ENCODE measurements at places on chromosomes 13 and 19.

DNA sequence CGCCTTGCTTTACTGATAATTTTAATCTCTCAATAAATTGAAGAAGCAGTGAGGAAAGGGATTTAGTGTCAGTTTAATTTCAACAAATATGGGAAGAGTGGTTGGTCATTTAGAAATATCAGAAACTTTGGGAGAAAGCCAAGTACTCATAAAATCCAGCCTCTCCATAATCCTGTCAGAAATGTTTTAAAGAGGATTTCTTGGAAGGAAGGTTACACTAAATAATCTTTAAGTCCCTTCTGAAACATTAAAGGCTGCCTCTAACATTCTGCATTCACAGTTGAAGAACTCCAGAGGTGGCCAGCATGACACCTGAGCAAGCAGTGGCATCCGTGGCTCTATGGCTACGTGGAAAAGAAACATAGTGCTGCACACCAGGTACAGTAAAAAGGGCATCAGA, 378.5 kb downstream of the ENOX1 start:
- no peaks in the 10 kb centered on the region for H3K36me3 ChIP-seq
- no peak overlapping the region for H3K4me3 ChIP-seq
- no peaks in the 10 kb centered on the region for H3K4me1 ChIP-seq
- no peak overlapping the region for H3K27ac ChIP-seq

GRCh38 chr13:67650471-67650870, 420.3 kb upstream of the PCDH9 start:
- no peak overlapping the region for H3K4me3 ChIP-seq
- H3K27ac ChIP-seq, result no peak overlapping the region
- DNase-seq, result no peak
- no peaks in the 10 kb centered on the region for H3K36me3 ChIP-seq
- H3K27me3 ChIP-seq, result no peaks in the 10 kb centered on the region

- H3K4me1 ChIP-seq, result peaks cover 14% of the 10 kb centered on the region
- peak overlapping the region; percentile 74 for H3K27ac ChIP-seq
- no peak for DNase-seq
- H3K36me3 ChIP-seq, result peaks cover 16% of the 10 kb centered on the region
- no peaks in the 10 kb centered on the region for H3K27me3 ChIP-seq
Measured at GRCh38 chr19:9834307-9834725, 802 bp upstream of the PIN1 start.

DNA sequence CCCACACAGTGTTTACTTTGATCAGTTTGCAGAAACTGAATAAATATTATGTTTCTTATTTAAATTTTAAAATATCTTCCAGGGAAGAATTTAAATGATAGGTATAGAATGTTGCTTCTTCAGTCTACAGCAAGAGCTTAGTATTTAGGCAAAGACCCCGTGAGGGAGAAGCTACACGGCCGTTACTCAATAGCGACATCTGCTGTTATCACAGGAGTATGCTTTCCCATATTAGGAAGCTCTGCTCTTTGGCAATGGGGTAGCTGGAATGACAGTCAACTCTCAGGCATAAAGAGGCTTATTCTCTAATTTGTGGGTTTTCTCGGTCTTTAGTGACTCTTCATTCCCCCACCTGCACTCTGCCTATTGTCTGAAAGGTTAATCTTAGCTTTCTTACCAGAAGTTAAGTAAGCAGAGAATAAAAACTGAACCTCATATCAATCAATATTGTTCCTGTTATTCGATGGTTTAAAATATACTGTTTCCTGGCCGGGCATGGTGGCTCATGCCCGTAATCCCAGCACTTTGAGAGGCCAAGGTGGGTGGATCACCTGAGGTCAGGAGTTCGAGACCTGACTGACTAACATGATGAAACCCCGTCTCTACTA, 13.2 kb upstream of the LHFPL6 start:
- DNase-seq, result peak; percentile 44
- H3K4me3 ChIP-seq, result no peak overlapping the region
- H3K27ac ChIP-seq, result no peak overlapping the region
- H3K4me1 ChIP-seq, result no peaks in the 10 kb centered on the region
- H3K36me3 ChIP-seq, result no peaks in the 10 kb centered on the region
- no peaks in the 10 kb centered on the region for H3K27me3 ChIP-seq

- H3K27ac ChIP-seq, result no peak overlapping the region
- H3K36me3 ChIP-seq, result peaks cover 25% of the 10 kb centered on the region
- DNase-seq, result no peak
- H3K27me3 ChIP-seq, result no peaks in the 10 kb centered on the region
- no peak overlapping the region for H3K4me3 ChIP-seq
Measured at GRCh38 chr19:7641290-7642276, 4.7 kb downstream of the STXBP2 start.

DNA sequence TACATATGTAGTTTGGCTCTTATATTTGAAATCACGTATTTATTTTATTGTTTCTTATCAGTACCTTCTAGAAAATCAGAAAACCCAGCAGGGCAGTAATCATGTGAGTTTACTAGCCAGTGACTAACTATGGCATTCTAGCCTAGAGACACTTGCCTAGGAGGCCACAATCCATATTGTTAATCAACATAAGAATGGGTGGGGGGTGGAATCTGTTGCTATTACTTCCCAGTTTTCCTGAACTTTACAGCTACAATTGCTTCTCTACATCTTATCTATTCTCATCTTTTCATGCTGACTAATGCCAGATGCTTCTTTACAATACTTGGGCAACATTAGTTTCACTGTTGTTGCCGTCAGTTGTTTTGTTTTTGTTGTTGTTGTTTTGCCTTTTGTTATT, 18.7 kb upstream of the ATXN8OS start:
- H3K27me3 ChIP-seq, result no peaks in the 10 kb centered on the region
- no peaks in the 10 kb centered on the region for H3K36me3 ChIP-seq
- H3K4me1 ChIP-seq, result no peaks in the 10 kb centered on the region
- H3K4me3 ChIP-seq, result no peak overlapping the region
- H3K27ac ChIP-seq, result no peak overlapping the region
- DNase-seq, result no peak

DNA sequence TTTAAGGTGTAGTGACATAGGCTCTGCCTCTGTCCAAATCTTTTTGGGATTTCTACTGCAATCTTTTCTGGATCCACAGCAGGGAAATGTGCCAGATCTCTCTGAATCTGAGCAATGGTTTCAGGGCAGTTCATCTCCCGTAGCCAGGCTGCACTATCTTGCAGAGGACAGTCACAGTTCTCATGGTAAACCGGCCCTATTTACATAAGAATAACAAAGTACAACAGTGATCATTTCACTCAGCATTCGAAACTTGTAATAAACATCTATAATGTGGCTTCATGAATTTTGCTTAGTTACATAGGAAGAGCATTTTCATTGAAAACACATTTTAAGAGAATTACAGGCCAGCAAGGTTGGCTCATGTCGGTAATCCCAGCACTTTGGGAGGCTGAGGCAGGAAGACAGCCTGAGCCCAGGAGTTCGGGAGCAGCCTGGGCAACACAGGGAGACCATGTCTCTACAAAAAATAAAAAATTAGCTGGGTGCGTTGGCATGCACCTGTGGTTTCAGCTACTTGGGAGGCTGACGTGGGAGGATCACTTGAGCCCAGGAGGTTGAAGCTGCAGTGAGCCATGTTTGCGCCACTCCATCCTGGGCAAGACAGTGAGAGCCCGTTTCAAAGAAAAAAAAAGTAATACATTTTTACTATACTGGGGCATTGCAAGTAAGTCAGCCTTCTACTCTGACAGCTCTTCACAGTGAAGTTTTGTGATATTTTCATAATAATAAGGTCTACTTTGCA, 5.0 kb downstream of the POGLUT2 start:
- no peak for DNase-seq
- H3K27ac ChIP-seq, result no peak overlapping the region
- peaks cover 6% of the 10 kb centered on the region for H3K4me1 ChIP-seq
- H3K36me3 ChIP-seq, result no peaks in the 10 kb centered on the region
- H3K4me3 ChIP-seq, result no peak overlapping the region

DNA sequence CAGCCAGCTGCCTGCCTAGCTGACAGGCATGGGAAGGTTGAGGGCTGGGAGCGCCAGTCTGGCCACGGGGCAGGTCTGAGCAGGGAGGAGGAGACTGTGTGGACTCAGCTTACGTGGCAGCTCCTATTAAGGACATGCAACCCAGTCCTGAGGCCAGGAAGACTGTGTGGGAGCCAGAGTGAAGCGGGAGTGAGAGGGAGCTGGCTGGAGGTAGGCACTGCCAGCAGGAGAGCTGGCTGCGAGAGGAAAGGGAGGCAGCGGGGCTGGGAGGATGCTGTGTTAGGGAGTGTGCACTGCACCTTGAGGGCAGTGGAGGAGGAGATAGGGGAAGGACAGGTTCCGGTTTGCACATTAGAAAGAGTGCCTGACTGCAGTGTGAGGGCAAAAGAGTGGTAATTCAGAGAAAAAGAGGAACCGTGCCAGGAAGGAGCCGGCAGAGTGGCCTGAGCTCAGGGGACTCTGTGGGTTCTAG, 99.2 kb downstream of the SLC7A1 start:
- DNase-seq, result no peak
- no peaks in the 10 kb centered on the region for H3K36me3 ChIP-seq
- no peaks in the 10 kb centered on the region for H3K4me1 ChIP-seq
- no peak overlapping the region for H3K27ac ChIP-seq
- no peak overlapping the region for H3K4me3 ChIP-seq
- H3K27me3 ChIP-seq, result no peaks in the 10 kb centered on the region

DNA sequence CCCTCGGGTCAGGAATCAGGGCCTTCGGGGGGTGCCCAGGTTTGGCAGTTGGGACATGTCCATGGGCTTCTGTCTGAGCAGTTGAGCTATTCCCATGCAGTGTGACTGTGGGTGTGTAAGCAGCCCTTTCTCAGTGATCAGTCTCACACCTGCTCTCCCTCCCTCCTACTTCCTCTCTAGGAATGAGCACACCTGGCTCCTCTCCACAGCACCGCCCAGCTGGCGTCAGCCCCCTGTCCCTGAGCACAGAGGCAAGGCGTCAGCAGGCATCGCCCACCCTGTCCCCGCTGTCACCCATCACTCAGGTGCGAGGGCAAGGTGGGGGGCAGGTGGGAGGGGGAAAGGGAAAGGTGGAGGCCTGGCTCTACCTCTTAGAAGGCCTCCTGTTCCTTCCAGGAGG, 25.9 kb downstream of the COMP start:
- H3K36me3 ChIP-seq, result no peaks in the 10 kb centered on the region
- no peaks in the 10 kb centered on the region for H3K27me3 ChIP-seq
- H3K4me3 ChIP-seq, result no peak overlapping the region
- no peak overlapping the region for H3K27ac ChIP-seq

- H3K4me3 ChIP-seq, result peak overlapping the region; percentile 30
- H3K36me3 ChIP-seq, result no peaks in the 10 kb centered on the region
- peak overlapping the region; percentile 1 for H3K27ac ChIP-seq
- H3K27me3 ChIP-seq, result no peaks in the 10 kb centered on the region
- peaks cover 37% of the 10 kb centered on the region for H3K4me1 ChIP-seq
- DNase-seq, result peak; percentile 9
Measured at GRCh38 chr19:39679056-39679790, 23.5 kb downstream of the LGALS16 start.

- no peaks in the 10 kb centered on the region for H3K36me3 ChIP-seq
- H3K4me3 ChIP-seq, result no peak overlapping the region
- DNase-seq, result no peak
- H3K27ac ChIP-seq, result no peak overlapping the region
- no peaks in the 10 kb centered on the region for H3K27me3 ChIP-seq
Measured at GRCh38 chr13:36769545-36769944, 49.5 kb upstream of the RFXAP start.

GRCh38 chr19:49348305-49349189, 13.3 kb downstream of the CD37 start:
- no peak overlapping the region for H3K4me3 ChIP-seq
- H3K27me3 ChIP-seq, result no peaks in the 10 kb centered on the region
- no peak for DNase-seq
- H3K36me3 ChIP-seq, result no peaks in the 10 kb centered on the region
- H3K4me1 ChIP-seq, result no peaks in the 10 kb centered on the region
- H3K27ac ChIP-seq, result no peak overlapping the region

- no peak overlapping the region for H3K4me3 ChIP-seq
- H3K27ac ChIP-seq, result no peak overlapping the region
- no peaks in the 10 kb centered on the region for H3K4me1 ChIP-seq
- H3K27me3 ChIP-seq, result no peaks in the 10 kb centered on the region
Measured at GRCh38 chr13:70107125-70107497, 515 bp upstream of the ATXN8OS start.

- no peak overlapping the region for H3K27ac ChIP-seq
- no peak for DNase-seq
- no peaks in the 10 kb centered on the region for H3K36me3 ChIP-seq
- H3K4me1 ChIP-seq, result no peaks in the 10 kb centered on the region
Measured at GRCh38 chr19:15563325-15563794, 51.7 kb upstream of the CYP4F8 start.

DNA sequence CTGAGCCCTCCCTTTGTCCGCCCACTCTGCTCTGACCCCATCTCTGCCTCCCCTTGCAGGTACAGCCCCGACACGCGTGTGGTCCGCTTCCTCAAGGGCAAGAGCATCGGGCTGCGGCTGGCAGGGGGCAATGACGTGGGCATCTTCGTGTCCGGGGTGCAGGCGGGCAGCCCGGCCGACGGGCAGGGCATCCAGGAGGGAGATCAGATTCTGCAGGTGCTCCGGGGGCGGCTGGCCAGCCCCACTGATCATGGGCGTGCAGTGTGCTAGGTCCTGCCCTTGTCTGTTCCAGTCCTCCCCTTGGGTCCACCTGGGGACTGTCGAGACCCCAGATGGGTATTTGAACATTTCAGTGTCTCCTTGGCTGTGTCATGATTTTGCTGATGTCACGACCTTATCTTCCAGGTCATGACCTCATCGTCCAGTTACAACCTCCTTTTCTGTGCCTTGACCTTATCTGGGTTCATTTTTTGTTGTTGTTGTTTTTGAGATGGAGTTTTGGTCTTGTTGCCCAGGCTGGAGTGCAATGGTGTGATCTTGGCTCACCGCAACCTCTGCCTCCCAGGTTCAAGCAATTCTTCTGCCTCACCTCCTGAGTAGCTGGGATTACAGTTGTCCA, 25.3 kb downstream of the APBA3 start:
- H3K27ac ChIP-seq, result no peak overlapping the region
- peaks cover 13% of the 10 kb centered on the region for H3K4me1 ChIP-seq
- no peaks in the 10 kb centered on the region for H3K27me3 ChIP-seq
- DNase-seq, result no peak
- no peaks in the 10 kb centered on the region for H3K36me3 ChIP-seq

DNA sequence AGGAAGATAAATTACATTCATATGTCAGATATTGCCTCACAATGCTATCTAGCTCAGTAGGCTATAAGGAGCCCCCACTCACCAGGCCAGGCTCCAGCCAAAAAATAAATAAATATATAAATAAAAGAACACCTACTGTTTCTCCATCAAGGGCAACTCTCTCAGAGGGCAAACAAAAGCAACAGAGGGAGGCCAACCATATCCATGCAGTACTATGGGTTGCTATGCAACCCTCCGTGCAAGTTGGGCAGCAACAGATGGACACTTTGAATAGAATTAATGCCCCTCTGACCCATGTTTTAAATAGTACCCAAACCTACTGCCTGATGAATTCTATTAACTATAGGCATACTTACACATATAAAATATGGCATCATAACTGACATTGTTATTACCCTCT, 279.8 kb upstream of the EDNRB start:
- DNase-seq, result no peak
- H3K4me3 ChIP-seq, result no peak overlapping the region
- H3K27ac ChIP-seq, result no peak overlapping the region
- no peaks in the 10 kb centered on the region for H3K36me3 ChIP-seq
- no peaks in the 10 kb centered on the region for H3K27me3 ChIP-seq

GRCh38 chr19:55088543-55089341, 13.1 kb downstream of the EPS8L1 start:
- H3K4me3 ChIP-seq, result no peak overlapping the region
- peak; percentile 70 for DNase-seq
- H3K4me1 ChIP-seq, result peaks cover 22% of the 10 kb centered on the region
- H3K27ac ChIP-seq, result no peak overlapping the region
- no peaks in the 10 kb centered on the region for H3K36me3 ChIP-seq

- H3K36me3 ChIP-seq, result no peaks in the 10 kb centered on the region
- no peak overlapping the region for H3K27ac ChIP-seq
- H3K4me1 ChIP-seq, result peaks cover 9% of the 10 kb centered on the region
- peak; percentile 36 for DNase-seq
- no peak overlapping the region for H3K4me3 ChIP-seq
- H3K27me3 ChIP-seq, result peaks cover 2% of the 10 kb centered on the region
Measured at GRCh38 chr19:45607071-45608029, 5.3 kb upstream of the GPR4 start.
